Amygdala (tissue), 56 donors: ENCODE measurements at places on chromosomes 3 and 15.

GRCh38 chr3:148651549-148651948 lies 46.2 kb upstream of the AGTR1 start:
- DNase-seq = no peak

DNA sequence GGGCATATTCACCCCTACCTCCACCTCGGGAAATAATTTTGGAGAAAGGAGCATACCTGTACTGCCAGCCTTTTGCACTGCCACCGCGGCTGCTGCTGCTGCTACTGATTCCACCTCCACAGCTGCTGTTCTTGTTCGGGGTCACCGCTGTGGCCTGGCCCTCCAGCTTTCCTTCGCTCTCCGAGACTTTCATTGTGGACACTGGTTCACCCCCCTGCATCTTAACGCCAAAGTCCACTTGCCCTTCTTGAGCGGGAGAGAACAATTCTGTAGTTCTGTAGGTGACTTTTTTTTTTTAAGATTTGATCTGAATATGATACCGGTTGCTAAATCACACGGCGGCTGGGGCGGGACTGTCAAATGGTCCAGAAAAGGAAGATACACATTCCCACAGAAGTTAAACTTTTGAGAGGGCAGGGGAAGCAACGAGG lies 701 bp downstream of the OSBPL11 start:
- no peak for DNase-seq

- DNase-seq = no peak
Measured at GRCh38 chr3:47288966-47289910, 6.5 kb downstream of the KLHL18 start.

DNA sequence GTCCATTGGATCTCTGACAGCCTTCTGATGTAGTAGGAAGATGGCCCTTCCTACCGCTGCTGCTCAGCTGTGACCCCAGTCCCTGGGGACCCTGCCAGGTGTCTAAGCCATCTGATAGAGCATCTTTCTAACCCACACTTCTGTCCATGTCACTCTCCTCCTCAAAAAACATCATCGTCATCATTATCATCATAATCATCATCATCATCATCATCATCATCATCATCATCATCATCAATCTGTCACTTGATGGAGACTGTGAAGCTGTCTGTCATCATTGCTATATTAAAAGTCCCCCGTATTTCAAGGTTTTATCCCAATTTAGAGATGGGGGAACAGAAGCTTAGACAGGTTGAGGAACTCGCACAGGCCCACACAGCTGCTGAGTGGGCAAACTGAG lies 75.1 kb upstream of the SLC6A11 start:
- no peak for DNase-seq

DNA sequence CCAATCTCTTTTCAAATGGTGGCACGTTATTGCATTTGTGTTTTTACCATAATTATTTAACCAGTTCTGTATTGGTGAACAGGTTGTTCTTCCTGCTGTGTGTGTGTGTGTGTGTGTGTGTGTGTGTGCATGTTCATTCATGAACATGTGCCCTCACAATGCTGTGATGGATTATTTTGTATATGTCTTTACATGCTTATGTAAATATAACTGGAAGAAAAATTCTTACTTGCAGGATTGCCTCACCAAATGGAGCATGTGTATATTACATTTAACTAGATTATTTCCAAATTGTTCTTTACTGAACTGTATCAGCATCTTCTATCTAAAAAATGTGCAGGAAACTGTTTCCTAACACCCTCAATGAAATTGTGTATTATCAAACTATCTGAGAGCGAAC lies 175.2 kb upstream of the ZPLD1 start:
- DNase-seq = no peak

GRCh38 chr3:43894176-43895049 lies 203.7 kb downstream of the ABHD5 start:
- DNase-seq = peak; percentile 40

- no peak for DNase-seq
Measured at GRCh38 chr15:42150219-42150970, 6.0 kb downstream of the PLA2G4F start.

- DNase-seq = no peak
Measured at GRCh38 chr3:123276346-123277006, 74.7 kb downstream of the SEC22A start.

GRCh38 chr3:113142476-113142875 lies 68.9 kb upstream of the BOC start:
- no peak for DNase-seq

GRCh38 chr3:120683671-120684301 lies 1.7 kb upstream of the HGD start:
- no peak for DNase-seq

DNA sequence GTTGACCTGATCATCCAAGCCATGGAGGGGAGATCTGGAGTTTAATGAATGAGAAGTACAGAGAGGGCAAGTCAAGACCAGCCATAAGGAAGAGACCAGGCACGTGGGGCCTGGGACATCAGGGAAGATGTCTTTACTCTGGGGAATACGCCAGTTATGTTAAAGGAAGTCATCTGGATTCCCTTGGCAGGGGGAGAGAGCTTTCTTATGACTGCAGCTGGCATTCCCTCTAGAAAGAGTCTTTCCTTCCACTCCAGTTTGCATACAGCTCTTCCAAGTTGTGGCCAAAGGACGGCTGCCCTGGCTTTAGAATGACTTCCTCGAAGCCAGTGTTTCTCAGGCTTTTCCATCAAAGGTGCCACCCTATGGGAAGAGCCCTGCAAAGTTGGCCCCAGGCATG lies 93.6 kb upstream of the AGBL1 start:
- DNase-seq = no peak

GRCh38 chr3:31043184-31043819 lies 148.8 kb upstream of the GADL1 start:
- DNase-seq = no peak
